ENCODE measurements at places on chromosomes 5 and 9.

GRCh38 chr5:18563853-18564252 is 929.6 kb downstream of the TAF11L14 start:
- DNase-seq, result no peak

DNA sequence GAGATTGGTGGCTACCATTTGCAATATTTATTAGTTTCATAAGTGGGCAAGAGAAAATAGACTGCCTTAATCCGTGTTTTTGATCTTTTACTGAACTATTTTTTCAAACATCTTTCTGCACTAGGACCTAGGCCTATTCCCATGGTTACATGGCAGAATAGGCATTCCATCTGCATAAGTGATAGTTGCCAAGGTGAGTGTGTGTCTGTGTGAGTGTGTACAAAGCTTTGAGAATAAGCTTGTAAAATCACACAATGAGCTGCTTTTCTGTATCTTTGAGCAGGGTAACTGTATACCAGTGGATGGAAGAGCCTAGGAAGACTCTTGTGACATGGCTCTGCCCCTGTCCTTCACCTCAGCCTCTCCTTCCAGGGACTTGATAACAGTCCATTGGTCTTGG is 92.7 kb downstream of the SGCD start:
- DNase-seq, result no peak

DNA sequence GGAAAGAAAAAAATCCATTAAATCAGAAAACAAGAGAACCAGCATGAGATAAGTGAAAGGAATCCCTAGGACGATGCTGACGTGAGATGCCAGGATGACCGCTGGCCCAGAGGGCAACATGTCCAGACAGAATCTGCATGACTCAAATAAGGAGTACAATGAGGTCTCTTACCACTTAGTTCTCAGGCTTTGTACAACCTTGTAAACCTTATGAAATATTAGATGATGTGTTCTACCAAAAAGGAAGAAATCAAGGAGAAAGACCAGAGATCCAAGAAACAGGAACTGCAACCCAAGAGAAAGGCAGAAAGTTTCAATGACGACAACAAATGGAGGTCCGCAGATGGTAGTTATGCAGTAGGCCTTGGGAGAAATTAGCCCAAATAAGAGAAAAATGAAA is 2.8 kb upstream of the GPR150 start:
- no peak for DNase-seq

GRCh38 chr5:42498000-42498399 is 74.8 kb downstream of the GHR start:
- no peak for DNase-seq

- peak; percentile 32 for DNase-seq
Measured at GRCh38 chr5:151924564-151925301, at the start of gene GLRA1. TSS of gene GLRA1 (minus strand) at chr5:151924851. CDS start at chr5:151924549, 302 bp downstream.

DNA sequence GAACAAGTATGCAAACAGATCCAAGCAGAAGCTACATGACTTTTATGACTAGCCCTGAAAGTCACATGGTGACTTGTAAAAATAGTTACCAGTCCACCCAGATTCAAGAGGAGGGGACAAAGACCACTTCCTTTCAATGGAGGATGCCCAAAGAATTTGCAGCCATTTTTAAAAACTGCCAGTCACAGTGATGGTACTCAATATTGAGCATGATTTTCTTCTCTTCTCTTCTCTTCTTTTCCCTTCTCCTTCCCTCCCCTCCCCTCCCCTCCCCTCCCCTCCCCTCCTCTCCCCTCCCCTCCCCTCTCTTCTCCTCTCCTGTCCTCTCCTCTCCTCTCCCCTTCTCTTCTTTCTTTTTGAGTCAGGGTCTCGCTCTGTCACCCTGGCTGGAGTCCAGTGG is 286.9 kb downstream of the PARP8 start:
- no peak for DNase-seq

GRCh38 chr5:15421921-15422412 is 78.0 kb upstream of the FBXL7 start:
- no peak for DNase-seq
